Stimulated activated CD8-positive, alpha-beta memory T cell treated with anti-CD3 and anti-CD28 coated beads, Interleukin-7, amount 100 ng/mL, for 1 hour (primary cell): ENCODE measurements at places on chromosomes 11 and 22.

DNA sequence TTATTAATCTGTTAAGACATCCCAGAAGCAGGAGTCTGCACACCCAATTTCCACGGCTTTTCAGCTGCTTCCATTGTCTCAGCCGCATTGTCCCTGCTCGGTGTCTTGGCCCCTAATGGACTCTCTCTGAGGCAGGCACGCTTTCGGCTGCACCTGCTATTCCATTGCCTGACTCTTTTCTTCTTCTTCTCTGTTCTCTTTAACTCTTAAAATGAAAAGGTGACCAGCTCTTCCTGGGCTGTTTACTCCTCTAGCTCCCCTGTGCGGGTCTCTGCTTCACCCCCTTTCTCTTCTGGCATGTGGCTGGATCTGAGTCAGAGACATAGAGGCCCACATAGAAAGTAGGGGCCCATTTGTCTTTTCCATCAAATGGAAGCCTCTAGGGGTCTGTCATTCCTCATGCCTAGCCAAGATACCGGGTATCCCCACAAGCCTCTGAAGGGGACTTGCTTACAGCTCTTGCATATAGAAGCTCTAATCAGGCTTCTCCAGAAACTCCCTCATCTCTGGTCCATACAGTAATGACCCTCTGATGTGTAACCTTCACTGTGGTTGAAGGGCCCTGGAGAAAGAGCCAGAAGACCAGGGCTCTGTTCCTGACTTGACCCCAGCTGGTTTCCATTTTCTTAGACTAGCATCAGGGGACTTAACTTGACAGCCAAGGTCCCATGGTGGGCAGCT is 243.9 kb downstream of the ST3GAL4 start:
- DNase-seq, result no peak

DNA sequence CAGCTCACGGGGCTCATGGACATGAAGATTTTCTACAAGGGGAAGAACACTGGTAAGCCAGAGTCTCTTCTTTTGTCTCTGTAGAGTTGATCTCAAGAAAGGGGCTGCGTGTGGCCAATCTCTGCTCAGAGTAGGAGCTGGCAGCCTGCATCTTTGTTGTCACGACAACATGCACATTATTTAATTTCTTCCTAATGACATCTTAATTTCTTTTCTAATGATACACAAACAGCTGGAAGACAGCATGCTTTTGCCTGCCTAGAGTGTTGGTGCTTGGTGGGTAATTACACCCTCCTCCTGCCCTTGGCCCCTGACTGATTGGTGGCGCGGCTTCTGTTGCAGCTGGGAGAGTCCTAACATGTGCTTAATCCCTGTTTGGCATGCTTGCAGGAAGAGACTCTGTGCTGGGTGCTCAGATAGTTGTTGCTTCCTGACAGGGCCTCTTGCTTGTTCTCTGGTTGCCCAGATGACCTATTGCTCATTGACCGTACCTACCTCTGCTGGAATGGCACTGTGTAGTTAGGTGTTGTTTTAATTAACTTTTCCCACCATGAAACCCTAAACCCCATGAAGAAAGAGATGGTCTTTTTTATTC is 106.9 kb upstream of the SORL1-AS1 start:
- no peak for DNase-seq

- DNase-seq, result no peak
Observed at GRCh38 chr11:16613262-16613511, 125.3 kb upstream of the C11orf58 start.

DNA sequence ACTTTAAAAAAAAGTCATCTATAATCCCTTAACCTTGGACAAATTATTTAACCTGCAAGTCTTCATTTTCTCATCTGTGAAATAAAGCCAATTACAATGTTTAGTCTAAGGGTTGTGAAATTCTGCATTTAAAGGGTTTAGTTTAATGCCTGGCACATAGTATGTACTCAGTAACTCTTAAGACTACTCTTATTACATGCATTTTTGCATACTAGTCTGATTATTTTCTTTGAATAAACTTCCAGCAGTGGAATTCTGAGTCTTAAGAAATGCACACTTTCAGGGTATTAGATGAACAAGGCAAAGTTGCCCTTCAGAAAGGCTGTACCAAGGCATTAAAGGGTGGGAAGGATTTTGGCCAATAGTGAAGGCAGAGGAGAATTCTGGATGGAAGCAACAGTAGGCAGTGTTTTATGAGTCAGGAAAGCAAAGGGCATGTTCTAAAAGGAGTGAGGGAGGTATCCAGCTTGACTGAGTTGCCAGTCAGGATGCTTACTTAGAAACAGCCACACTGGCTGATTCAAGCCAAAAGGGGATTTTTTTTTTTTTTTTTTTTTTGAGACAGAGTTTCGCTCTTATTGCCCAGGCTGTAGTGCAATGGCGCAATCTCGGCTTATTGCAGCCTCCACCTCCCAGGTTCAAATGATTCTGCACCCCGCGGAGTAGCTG is 50.5 kb downstream of the SWAP70 start:
- DNase-seq, result no peak

DNA sequence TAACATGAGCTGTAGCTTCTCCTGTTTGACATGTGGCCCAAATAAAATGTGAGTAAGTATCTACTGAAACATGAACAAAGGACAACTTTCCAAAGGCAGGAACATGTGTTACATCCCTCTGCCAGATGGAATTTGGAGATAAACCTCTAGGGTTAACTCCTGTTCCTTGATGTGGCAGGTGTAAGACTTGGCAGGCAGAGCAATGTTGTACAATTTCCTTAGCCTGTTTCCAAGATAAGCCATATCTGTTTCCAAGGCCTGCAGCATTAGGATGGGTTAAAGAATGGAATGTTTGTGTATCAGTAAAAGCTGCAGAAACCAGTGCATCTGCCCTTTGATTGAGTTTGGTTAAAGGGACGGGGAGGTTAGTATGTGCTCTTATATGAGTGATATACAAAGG is 8.8 kb upstream of the DNAJB13 start:
- no peak for DNase-seq

- DNase-seq, result no peak
Observed at GRCh38 chr11:95919514-95919913, 4.4 kb downstream of the MTMR2 start.

- no peak for DNase-seq
Observed at GRCh38 chr11:40032331-40032730, 1427.1 kb downstream of the LRRC4C start.

DNA sequence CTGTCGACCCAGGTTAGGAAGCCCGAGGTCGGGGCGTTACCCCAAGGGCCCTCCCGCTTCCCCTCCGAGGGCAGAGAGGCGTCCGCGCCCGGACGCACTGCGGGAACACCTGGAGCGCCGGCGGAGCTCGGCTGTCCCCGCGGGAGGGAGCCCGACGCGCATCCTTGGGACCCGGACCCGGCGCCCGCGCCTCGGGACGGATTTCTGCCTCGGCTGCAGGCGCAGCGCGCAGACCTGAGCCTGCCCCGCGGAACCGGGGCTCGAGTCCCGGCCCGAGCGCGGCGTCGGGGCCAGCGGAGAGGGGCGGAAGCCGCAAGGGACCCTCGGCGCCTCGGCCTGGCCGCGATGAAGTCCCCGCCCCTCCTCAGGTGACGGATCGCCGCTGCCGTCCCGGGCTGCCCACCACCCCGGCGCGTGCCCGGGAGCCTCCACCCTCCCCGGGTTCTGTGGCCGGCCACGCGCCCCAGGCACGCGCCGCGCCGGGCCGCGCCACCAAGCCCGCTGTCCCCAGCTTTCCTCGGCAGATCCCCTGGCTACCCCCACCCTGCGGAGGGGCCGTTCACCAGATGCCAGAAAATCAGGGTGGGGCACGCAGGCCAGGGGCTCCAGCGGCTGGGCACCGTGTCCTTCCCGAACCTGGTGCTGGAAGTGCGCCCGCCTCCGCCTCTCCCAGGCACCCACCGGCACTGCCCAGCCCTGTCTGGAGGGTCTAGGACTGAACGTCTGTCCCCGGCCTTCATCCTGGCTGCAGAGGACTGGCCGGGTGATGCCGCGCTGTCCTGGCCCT is 410 bp downstream of the GLB1L3 start:
- no peak for DNase-seq

DNA sequence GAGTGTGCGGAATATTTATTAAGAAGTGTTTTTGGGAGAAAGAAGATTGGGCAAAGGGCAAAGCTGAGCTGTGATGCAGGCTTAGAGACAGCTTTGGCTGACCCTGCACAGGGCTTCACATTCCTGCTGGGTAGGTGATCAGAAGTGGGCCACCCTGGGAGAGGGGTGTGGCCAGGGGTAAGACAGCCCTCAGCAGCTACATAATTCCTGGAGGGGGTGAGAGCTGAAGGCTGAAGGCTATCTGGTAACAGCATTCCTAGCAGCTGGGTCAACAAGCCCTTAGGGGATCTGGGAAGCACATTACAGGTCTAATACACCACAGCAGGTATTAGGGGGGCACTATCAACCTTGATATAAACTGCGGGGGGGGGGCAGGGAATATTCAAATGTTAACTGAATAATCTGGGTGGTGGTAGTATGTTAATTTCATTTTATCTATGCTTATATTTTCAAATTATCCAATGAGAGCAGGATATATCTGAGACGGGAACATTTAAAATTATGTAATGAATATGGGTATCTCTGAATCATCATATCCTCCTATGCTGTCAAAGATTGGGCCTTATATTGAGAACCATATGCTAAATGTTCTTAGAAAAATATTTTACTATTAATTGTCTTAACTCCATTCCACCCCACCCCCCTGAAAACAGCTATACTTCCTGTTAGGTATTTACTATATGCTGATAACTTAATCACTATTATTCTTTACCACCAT is 5.9 kb downstream of the OOSP1 start:
- no peak for DNase-seq

- DNase-seq, result no peak
Observed at GRCh38 chr11:19073454-19074415, 13.2 kb upstream of the MRGPRX2 start.

DNA sequence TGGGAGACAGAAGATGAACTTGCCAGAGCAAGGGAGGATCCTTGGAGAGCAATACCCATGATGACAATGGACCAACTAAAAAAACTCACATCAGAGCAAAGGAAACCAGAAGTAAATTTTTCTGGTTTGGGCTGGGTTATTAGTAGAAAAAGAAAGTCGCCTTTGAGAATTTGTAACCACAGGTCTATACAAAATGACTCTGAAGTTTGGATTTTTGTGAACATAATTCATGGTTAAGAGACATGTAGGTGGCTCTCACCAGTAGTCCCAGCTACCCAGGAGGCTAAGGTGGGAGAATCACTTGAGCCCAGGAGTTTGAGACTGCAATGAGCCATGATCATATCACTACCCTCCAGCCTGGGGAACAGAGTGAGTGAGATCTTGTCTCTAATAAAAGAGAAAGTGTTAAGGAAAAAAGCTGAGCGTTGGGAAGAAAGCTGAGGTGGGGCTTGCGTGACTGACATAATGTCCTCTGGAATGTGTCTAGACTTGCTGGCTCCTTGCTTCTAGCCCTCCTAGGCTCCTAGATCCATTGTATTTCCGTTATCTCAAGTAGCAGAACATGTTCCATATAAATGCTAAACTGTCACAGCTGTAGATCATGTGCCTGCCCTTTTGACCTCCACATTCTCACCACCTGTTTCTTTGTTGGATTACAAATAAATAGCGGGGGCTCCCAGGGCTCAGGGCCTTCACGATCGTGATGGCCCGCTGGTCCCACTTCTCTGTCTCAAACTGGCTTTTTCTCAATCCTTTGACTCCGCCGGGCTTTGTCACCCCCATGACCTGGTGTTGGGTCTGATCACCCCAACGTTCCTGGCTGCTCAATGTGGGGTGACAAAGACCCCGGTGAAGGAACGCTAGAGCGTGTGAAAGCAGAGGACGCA is 56.2 kb upstream of the SC5D start:
- no peak for DNase-seq

GRCh38 chr11:16469968-16470367 is 113.6 kb upstream of the SOX6 start:
- no peak for DNase-seq

GRCh38 chr11:13972944-13973343 is 10.4 kb downstream of the SPON1 start:
- no peak for DNase-seq

DNA sequence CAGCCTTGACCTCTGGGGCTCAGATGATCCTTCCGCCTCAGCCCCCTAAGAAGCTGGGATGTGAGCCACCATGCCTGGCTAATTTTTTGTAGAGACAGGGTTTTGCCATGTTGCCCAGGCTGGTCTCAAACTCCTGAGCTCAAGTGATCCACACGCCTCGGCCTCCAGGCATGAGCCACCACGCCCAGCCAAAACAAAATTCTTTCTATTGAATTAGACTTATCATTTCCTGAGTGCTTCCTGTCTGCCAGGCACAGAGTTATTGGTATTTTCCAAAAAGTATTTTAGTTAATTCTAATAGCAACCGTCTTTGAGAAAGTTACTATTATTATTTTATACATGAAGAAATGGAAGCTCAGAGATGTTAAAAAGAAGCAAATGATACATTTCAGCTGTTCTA is 61.4 kb upstream of the LMO2 start:
- DNase-seq, result no peak

GRCh38 chr11:92253945-92254344 is 29.3 kb downstream of the FAT3 start:
- no peak for DNase-seq

GRCh38 chr11:126878913-126879482 is 121.6 kb downstream of the KIRREL3 start:
- no peak for DNase-seq

DNA sequence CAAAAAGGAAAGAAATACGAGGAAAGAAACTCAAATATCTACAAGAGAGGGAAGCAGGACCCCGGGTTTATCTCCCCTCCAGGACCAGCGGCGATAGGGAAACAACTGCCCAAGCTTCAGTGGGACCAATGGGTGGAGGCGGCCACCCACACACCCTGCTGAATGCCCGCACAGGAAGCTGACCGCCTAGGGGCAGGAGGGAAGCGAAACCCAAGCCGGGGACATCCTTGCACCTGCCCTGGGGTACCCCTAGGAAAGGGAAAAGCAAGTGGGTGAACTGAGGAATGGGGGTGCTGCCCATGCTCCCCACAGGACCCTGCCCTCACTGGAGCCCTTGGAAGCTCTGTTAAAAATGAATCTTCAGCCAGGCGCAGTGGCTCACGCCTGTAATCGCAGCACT is 27.6 kb upstream of the HMOX1 start:
- DNase-seq, result no peak

GRCh38 chr22:45673482-45674175 is 2.0 kb downstream of the ATXN10 start:
- DNase-seq, result no peak

GRCh38 chr22:33209930-33210784 is 152.0 kb upstream of the SYN3 start:
- DNase-seq, result no peak

GRCh38 chr22:35350539-35351503 is 30.1 kb upstream of the HMOX1 start:
- DNase-seq, result peak; percentile 61

GRCh38 chr11:108838792-108839105 is 173.9 kb downstream of the DDX10 start:
- no peak for DNase-seq
